ENCODE measurements at places on chromosomes 1 and 21.

DNA sequence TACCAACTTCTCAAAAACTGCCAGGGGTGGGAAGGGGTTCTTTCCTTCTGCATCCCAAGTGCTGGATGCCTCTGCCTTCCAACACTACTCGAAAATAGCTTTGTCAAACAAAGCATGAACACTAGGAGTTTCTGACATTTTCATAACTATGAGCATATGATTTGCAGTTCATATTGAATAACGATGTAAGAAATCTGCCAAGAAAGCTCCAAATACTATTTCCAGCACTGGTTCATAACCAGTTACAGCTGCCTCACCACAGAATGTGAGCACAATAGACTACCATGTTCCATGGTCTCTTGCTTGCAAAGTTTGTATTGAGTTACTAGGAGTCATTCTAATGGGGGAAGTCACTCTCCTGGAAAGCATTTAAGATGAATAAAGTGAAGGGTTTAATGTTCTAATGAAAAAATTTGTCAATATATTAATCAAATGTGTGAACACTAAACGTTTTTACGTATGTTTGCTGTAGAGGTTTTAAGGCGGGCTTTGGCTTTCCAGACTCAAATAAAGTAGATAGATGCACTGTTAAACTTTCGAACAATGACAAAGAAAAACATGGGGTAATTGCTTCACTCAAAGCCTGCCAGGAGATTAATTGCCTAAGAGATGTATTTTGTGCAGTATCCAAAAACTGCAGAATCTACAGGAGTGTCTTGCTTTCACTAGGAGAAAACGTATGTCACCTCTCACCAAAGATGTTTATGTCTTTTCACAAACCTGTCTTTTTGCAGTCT lies 78.6 kb upstream of the UBE2U start:
- DNase-seq, result no peak

- DNase-seq, result peak; percentile 71
Measured at GRCh38 chr1:225427235-225428067, at the start of gene LBR. Gene LBR, minus strand, starts transcription at chr1:225428038. Its CDS starts 3,963 bp downstream, at chr1:225424075.

GRCh38 chr1:183908079-183908478 lies 103.2 kb downstream of the RGL1 start:
- no peak for DNase-seq

- DNase-seq, result no peak
Measured at GRCh38 chr1:160623862-160624261, 23.0 kb downstream of the SLAMF1 start.

GRCh38 chr1:30789388-30790255 lies 32.0 kb upstream of the LAPTM5 start:
- no peak for DNase-seq

Measured in NCI-H1092 treated with DMSO at 0.1 percent for 48 hours (cell line).